ENCODE measurements at places on chromosomes 1 and 21.

- DNase-seq, result no peak
Measured at GRCh38 chr1:41110286-41110685, 88.8 kb upstream of the SLFNL1 start.

- DNase-seq, result no peak
Measured at GRCh38 chr1:183219616-183220009, 33.5 kb downstream of the LAMC2 start.

DNA sequence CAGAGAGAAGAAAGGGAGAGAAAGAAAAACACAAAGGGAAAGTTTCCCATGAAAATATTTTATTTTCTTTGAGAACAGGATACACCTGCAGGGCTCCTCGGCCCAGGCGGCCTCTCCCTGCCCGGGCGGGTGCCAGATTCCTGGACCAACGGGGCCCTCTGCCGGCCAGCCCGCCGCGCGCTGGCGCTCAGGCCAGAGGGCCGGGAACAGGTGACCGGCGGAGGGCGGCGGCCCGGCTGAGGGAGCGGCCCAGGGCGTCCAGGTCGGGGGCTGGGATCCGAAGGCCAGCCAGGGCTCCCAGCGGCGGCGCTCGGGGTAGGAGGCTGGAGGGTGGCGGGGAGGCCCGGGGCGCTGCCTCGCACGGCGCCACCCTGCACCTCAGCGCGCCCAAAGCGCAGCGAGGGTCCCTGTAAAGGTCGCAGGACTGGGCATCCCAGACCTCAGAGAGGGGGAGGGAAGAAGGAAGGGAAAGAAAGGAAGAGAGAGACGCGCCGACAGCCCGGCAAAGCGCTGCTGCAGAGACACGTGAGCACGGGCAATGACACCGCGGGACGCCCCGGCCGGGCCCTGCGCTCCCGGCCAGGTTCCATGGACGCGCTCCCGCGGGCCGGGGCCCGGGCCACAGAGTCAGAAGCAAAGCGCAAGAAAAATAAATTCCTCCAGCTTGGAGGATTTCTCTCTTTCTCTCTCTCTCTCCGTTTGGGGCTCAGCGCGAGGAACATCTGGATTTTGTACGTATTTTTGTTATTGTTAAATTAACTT is 927 bp downstream of the WNT9A start:
- peak; percentile 66 for DNase-seq

DNA sequence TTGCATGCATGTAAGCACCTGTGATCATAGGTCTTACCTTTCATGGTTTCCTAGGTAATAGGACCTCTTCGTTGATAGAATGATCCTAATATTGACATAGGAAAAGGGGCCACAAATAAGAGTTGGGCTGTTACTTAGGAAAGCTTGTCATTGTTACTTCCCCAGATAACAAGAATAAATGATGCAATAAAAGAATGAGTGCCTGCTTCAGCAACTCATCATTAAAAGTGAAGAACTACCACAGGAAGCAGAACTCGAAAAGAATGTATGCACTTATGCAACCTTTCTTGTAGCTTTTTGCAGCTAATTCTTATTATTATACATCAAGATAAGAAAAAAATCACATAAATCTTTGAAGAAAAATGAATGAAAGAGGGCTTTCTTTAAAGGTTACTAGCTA is 548.6 kb downstream of the LTN1 start:
- DNase-seq, result no peak

GRCh38 chr1:159678939-159679338 is 35.5 kb downstream of the CRP start:
- no peak for DNase-seq

- no peak for DNase-seq
Measured at GRCh38 chr21:45822429-45823099, 159.0 kb upstream of the COL6A1 start.

DNA sequence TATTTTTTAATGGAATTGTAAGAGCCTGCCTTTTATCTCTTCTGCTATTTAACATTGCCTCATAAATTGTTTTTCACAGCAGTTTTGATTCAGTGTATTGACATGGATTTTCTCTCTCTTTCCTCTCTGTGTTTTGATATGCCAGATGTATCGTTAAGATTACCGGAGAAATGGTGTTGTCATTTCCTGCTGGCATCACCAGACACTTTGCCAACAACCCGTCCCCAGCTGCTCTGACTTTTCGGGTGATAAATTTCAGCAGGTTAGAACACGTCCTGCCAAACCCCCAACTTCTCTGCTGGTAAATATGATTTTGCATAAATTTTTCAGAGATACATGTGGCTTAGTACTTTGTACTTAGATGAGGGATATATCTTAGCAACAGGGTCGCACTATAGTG is 23.1 kb upstream of the DYNLT5 start:
- peak; percentile 36 for DNase-seq

DNA sequence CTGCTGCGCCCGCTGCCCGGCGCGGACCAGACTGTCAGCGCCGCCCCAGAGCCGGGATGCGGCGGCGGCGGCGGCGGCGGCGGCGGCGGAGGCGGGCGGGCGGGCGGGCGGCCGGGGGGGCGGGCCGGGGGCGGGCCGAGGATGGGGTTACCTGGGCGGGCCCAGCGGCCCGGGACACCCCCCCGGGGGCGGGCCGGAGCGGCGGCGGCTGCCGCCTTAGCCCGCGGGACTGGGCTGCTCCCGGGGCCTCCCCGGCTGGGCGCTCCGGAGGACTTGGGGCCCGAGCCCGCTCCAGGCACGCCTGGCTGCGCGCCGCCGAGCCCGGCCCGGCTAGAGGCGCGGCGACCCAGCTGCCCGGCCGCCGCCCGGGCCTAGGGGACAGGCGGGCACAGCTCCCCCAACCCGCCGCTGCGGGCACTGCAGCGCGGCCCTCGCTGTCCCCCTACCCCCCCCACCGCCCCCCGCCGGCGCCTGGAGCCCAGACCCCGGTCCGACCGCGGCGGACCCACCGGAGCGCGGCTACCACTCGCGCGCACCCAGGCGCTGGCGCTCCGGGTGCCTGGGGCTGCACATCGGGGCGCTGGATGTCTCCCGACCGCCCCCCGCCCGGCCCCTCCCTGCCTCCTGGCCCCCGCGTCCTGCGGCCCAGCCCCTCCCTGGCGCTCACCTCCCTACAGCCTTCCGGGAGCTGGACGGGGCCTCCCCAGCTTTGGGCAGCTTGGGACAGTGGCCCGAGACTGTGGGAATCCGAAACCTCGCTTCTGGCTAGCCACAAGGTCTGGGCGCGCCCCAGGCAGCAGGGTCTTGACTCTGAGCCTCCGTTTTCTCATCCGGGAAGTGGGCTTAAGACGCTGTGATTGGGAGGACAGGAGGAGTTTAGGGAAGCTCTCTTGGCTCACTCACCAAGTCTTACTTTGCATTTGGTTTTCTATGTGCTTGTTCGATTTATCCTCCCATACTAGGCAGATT is at the start of gene WNT4:
Gene WNT4 (minus strand): TSS at position 33 of the 969 bp plus-strand sequence. CDS start 175 bp downstream, outside the sequence.
- DNase-seq, result peak; percentile 41

- peak; percentile 62 for DNase-seq
Measured at GRCh38 chr1:179121159-179121938, 39.5 kb downstream of the TOR3A start.

DNA sequence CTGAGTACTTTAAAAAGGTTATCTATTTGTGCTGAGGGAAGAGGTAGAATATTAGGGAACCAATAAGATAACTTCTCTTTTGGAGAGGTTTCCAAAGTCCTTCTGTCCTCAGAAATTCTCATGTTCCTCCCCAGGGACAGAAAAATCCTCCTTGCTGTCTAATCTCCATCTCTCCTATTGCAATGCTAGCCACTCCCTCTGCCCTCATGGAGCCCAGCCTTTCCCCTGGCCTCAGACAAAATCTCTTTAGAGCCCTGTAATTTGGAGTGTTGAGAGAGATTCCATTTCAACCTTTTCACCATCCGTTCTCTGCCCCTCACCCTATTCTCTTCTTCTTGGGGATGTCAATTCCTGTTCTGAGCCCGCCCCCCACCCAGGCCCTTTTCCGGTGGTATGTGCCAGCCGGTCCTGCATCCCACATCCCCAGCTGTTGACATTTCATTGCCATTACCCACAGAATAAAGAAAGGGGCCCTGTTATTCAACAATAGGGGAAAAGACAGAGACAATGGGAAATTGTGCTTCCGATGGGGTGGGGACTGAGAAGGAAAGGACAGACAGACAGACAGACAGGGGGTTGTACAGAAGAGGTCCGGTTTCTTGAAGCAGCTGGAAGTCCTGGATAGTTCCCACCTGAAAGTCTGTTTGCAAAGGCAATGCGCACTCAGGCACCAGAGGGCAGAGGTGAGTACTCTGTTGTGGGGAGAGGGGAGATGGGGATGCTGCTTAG is at the start of gene HAPLN2:
Gene HAPLN2 (plus strand): TSS at position 563 of the 729 bp plus-strand sequence. CDS start 4,076 bp downstream, outside the sequence.
- DNase-seq, result no peak

GRCh38 chr1:245215071-245215470 is 60.3 kb downstream of the KIF26B start:
- no peak for DNase-seq

GRCh38 chr1:208127792-208128529 is 116.2 kb downstream of the PLXNA2 start:
- DNase-seq, result no peak

- DNase-seq, result no peak
Measured at GRCh38 chr21:19490481-19490880, 1086.9 kb upstream of the TMPRSS15 start.

GRCh38 chr1:21703318-21703963 is 34.3 kb upstream of the RAP1GAP start:
- no peak for DNase-seq

DNA sequence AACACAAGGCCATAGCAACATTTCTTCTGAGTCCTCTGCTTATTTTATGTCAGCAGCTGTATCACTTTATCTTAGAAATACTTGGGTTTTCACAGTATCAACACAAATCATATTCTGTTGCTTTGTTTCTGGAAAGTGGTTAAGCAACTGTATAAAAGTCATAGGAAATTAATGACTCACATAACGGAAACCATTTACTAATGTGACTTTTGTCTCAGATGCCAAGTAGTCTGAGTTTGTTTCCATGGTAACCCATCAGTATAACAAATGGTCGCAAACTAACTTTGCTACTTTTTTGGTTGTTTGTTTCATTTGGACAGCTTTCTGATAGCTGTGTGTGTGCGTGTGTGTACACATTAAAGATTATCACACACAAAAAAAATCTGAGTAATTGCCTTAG is 31.1 kb downstream of the EEIG2 start:
- no peak for DNase-seq

- peak; percentile 77 for DNase-seq
Measured at GRCh38 chr1:233904633-233905415, at the start of gene SLC35F3. SLC35F3 (plus strand) TSS chr1:233904676.

- no peak for DNase-seq
Measured at GRCh38 chr1:33984906-33985565, 121.2 kb downstream of the HMGB4 start.

DNA sequence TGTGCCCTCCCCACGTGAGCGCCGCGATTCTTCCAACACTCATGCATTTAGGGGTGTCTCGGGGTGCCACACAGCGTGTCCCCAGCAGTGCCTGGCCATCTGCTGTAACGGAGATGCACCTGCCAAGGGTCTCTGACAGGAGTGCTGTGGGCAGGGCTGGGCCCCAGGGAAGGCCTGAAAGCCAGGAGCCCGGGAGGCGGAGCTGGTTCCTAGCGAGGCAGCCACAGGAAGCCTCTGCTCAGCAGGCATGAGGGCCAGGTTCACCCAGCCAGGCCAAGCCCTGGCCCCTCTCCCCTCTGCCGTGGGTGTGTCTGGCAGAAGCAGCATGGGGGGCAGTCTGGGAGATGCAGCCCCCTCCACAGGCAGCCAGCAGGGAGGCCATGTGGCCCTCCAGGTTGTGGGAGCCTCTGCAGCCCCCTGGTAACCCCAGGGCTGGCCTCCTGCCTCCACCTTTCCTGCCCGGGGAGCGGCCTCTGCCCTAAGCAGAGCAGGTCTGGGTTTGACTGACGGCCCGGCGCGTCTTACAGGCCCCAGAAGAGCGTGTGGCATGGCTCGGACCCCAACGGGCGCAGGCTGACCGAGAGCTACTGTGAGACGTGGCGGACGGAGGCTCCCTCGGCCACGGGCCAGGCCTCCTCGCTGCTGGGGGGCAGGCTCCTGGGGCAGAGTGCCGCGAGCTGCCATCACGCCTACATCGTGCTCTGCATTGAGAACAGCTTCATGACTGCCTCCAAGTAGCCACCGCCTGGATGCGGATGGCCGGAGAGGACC is 30.4 kb downstream of the SLC19A1 start:
- no peak for DNase-seq

GRCh38 chr1:222346955-222347354 is 200.9 kb downstream of the HHIPL2 start:
- no peak for DNase-seq

DNA sequence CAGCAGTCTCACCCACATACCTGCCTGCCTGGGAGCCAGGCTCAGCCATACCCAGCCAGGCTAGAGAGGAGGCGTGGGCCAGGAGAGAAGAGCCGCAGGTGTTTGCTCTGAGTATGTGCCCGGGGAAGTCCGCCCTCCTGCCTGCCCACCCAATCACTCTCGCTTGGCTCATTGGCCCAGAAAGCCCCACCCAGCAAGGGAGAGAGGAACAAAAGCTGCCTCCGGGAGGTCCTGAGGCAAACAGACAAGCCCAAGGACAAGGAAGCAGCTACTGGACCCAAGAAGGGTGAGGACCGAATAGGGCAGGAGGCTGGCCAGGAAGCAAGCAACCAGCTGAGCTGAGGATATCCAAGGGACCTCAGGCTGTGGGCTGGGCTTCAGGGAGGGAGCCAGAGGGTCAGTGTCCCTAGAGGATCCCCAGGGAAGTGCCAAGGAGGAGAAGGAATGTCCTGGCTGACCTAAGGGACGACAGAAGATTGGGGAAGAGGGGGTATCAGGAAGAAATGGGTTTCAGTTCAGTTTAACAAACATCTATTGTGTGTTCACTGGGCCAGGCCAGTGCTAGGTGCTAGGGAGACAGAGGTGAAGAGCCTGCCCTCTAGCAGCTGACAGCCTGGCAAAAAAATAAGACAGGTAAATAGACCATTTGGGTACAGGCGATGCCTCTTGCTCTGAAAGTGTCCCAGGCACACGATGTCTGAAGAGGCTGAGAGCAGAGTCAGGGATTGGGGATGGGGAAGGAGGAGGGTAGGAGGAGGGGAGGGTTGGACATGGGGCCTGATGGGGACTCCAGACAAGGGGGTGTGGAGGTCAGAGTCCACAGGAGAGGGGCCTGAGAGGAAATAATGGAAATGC is at the start of gene GJB4:
Gene GJB4 (plus strand): TSS at position 238 of the 855 bp plus-strand sequence. CDS start 1,515 bp downstream, outside the sequence.
- DNase-seq, result no peak

DNA sequence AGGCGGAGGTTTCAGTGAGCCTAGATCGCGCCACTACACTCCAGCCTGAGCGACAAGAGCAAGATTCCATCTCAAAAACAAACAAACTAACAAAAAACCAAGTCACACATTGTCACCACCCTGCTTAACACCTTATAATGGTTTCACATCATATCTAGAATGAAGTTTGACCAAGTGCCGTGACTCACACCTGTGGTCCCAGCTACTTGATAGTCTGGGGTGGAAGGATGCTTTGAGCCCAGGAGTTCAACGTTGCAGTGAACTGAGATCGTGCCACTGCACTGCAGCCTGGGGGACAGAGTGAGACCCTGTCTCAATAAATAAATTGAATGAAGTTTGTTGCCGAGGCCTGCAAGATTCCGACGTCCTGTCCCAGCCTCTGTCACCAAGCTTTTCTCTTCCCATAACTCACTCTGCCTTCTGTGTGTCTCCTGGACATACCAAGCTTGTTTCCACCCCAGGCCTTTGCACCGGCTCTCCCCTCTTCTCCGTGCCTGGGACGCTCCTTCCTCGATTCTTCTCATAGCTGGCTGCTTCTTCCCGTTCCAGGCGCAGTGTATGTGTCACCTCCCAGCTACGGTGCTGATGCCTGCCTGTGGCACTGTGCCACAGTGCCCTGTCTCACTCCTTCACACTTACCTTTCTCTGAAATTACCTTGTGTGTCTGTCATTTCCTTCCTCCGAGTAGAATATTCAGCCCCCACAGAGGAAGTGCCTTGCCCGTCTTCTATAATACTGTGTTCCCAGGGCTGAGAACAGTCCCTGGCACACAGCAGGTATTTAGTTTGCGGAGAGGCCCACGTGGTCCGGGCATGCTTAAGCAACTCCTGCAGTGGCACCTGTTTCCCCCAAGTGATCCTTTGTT is 3.8 kb upstream of the SELENON start:
- no peak for DNase-seq
